ENCODE measurements at places on chromosomes 5 and 9. TPM values are rescaled to one million over a fixed set of nuclear protein-coding genes. Genes with fewer than 3 reads are reported as not detected.
A peak's percentile ranks its signal among the peaks of the same experiment; 100 is the strongest.

DNA sequence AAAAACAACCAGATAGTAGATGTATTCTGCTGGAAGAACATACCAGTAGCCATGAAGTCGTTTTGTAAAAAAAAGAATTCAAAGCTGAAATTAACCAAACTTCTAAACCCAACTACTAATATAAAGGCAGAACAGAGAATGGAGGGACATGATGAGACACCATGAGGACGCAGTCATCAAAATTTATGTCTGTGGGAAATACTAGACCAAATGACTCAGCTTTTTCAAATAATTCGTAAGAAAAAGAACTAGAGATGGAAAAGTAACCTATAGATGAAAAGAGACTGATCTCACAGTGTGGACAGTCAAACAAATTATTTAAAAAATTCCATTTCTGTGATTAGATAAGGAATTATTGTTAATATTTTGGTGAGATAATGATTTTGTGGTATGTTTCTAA lies 10.3 kb downstream of the TTC23L start:
- no peak overlapping the region for H3K4me3 ChIP-seq
- H3K4me1 ChIP-seq, result no peaks in the 10 kb centered on the region
- H3K27ac ChIP-seq, result no peak overlapping the region
- H3K36me3 ChIP-seq, result no peaks in the 10 kb centered on the region

DNA sequence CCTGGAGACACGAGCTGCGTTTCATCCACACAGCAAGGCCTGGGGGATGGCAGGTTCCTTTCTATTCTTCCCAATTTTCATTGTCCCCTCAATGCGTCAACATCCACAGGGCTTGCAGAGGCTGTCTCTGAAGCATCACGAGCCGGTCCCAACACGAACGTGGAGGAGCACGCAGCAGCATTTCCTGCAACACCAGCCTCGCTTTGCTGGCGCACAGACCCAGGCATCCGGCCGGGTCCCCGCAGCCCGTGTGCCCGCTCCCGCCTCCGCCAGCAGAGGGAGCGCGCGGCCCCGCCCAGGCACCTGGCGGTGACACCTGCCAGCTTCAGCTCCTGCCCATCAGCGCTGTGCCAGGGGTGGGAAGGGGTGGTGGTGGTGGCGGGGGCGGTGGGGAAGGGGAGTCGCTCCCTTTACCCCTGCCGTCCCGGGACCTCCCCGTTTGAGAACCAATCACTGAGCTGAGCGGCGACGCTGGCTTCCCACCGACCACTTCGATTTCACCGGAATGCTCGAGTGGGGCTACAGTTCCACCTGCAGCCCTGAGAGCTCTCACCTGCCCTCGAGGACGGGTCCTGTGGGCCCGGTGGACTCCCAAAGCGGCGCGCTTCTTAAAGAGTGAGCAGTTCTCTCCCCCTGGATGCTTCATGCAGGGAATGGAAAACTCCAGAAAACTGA lies 464.5 kb downstream of the ICE1 start:
- H3K36me3 ChIP-seq, result no peaks in the 10 kb centered on the region
- H3K4me3 ChIP-seq, result no peak overlapping the region
- no peaks in the 10 kb centered on the region for H3K4me1 ChIP-seq
- no peak overlapping the region for H3K27ac ChIP-seq
- DNase-seq, result peak; percentile 26

GRCh38 chr5:117054911-117055310 lies 480.3 kb upstream of the SEMA6A start:
- H3K36me3 ChIP-seq, result no peaks in the 10 kb centered on the region
- no peaks in the 10 kb centered on the region for H3K4me1 ChIP-seq
- H3K27me3 ChIP-seq, result no peaks in the 10 kb centered on the region

- H3K27me3 ChIP-seq, result no peaks in the 10 kb centered on the region
- no peaks in the 10 kb centered on the region for H3K4me1 ChIP-seq
- no peak for DNase-seq
- H3K4me3 ChIP-seq, result no peak overlapping the region
- H3K36me3 ChIP-seq, result no peaks in the 10 kb centered on the region
Observed at GRCh38 chr9:23477908-23478307, 348.1 kb downstream of the ELAVL2 start.

The SLC25A2 gene
- polyA plus RNA-seq, result 0.72 TPM

The ANKRD18A gene
- polyA plus RNA-seq, result 0.16 TPM

DNA sequence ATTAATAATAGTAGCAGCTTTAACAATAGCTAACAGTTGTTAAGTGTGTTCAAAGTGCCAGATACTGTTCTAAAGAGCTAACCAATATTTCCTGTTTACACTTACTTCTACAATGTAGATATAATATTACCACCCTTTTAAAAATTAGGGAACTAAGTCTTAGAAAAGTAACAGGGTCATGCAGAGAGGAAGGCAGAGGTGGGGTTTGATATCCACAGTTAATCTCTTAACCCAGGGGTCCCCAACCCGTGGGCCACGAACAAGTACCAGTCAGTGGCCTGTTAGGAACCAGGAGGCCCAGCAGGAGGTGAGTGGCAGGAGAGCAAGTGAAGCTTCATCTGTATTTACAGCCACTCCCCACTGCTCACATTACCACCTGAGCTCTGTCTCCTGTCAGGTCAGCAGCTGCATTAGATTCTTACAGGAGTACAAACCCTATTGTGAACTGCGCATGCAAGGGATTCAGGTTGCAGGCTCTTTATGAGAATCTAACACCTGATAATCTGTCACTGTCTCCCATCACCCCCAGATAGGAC lies 89.1 kb downstream of the ACTL7B start:
- no peaks in the 10 kb centered on the region for H3K36me3 ChIP-seq
- H3K4me1 ChIP-seq, result no peaks in the 10 kb centered on the region
- no peak overlapping the region for H3K4me3 ChIP-seq
- no peaks in the 10 kb centered on the region for H3K27me3 ChIP-seq
- no peak for DNase-seq

GRCh38 chr9:124436320-124436719 lies 13.9 kb upstream of the ADGRD2 start:
- no peak overlapping the region for H3K27ac ChIP-seq
- H3K4me3 ChIP-seq, result no peak overlapping the region
- DNase-seq, result no peak
- H3K36me3 ChIP-seq, result no peaks in the 10 kb centered on the region
- no peaks in the 10 kb centered on the region for H3K4me1 ChIP-seq

DNA sequence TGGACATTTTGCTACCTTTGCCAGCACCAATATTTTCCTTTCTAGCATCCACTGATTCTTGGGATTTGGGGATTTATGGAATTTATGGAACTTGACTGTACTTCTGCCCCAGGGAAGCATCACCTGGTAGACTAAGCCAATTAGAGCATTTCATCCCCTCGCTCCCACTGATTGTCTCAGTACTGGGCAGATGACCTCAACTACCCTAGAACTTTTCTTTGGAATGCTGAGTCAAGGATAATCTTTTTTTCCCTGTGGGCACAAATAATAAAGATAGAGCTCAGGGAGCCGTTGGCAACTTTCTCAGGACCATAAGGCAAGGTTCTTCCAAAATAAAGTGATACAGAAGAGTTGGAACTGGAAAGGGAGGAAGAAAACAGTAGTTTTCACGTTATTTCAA lies 438.4 kb downstream of the PLK2 start:
- DNase-seq, result no peak
- no peak overlapping the region for H3K4me3 ChIP-seq
- H3K4me1 ChIP-seq, result no peaks in the 10 kb centered on the region
- H3K36me3 ChIP-seq, result no peaks in the 10 kb centered on the region
- peak overlapping the region; percentile 1 for H3K27ac ChIP-seq

The TAF11L5 gene
- polyA plus RNA-seq, result not detected

The CDH9 gene
- polyA plus RNA-seq, result 0.15 TPM

The TMEM161B gene
- polyA plus RNA-seq, result 15.7 TPM

The SLC6A19 gene
- not detected for polyA plus RNA-seq

DNA sequence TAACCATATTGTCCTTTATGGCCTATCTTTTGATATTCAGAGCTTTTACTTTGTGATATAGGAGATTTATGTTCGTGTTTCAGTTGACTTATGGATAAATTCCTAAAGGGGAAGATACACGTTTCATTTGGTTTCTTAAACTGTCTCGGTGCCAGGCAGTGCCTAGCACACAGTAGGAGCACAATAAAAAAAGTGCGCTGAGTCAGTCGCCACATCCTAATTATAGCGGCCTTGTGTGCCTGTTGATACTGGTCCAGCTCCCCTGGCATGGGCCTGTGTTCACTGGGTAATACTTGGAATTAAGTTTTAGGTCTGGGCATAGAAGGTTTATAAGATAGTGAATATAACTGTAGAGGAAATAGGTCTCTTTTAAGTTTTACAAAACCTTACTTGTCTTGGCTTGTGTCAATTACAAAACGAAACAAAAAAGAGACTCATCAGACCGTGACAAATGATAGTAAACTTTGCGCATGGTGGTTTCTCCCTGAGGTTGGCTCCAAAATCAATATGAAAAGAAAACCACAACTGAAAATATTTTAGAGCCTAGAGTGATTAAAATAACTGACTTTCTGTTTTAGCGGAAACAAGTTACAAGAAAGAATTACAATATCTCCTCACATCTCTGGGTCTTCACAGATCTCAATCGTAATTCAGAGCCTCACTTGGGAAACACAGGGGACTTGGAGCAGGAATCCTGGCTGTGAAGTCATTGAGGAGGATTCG lies 84.8 kb downstream of the MVB12B start:
- H3K36me3 ChIP-seq, result no peaks in the 10 kb centered on the region
- no peak overlapping the region for H3K27ac ChIP-seq
- DNase-seq, result no peak
- H3K4me1 ChIP-seq, result no peaks in the 10 kb centered on the region
- no peak overlapping the region for H3K4me3 ChIP-seq

The ASPN gene
- polyA plus RNA-seq, result 5.6 TPM

- H3K36me3 ChIP-seq, result no peaks in the 10 kb centered on the region
- H3K4me3 ChIP-seq, result no peak overlapping the region
- DNase-seq, result no peak
- H3K27me3 ChIP-seq, result no peaks in the 10 kb centered on the region
Observed at GRCh38 chr9:94990897-94991561, 264.5 kb downstream of the AOPEP start.

GRCh38 chr5:59149827-59150226 lies 567.0 kb downstream of the RAB3C start:
- no peaks in the 10 kb centered on the region for H3K4me1 ChIP-seq
- DNase-seq, result no peak
- no peaks in the 10 kb centered on the region for H3K27me3 ChIP-seq
- H3K27ac ChIP-seq, result no peak overlapping the region

The PCA3 gene
- not detected for polyA plus RNA-seq

GRCh38 chr9:91211414-91211813 lies 150.3 kb downstream of the AUH start:
- no peaks in the 10 kb centered on the region for H3K27me3 ChIP-seq
- H3K4me3 ChIP-seq, result no peak overlapping the region
- H3K36me3 ChIP-seq, result no peaks in the 10 kb centered on the region
- no peak for DNase-seq

The ANKRD34B gene
- polyA plus RNA-seq, result 0.08 TPM

DNA sequence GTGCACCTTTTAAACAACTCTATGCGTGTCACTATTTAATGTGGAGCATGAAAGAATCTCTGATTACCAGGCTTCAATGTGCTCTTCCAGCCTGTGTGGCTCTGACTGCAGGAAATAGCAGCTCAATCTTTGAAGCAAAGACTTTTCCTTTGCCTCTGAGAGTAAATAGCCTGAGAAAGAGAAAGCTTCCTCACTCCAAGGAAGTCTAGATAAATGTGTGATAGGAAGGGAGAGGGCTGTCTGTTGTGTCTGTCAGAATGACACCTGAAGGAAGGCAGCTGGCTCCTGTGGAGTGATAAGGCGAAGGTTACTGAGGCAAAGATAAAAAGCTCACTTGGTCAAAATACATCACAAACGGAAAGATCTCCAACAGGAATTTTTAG lies 205.3 kb upstream of the HAPLN1 start:
- no peaks in the 10 kb centered on the region for H3K4me1 ChIP-seq
- H3K36me3 ChIP-seq, result no peaks in the 10 kb centered on the region
- H3K27me3 ChIP-seq, result no peaks in the 10 kb centered on the region

The PCDHGC5 gene
- 0.33 TPM for polyA plus RNA-seq

- no peaks in the 10 kb centered on the region for H3K27me3 ChIP-seq
- H3K36me3 ChIP-seq, result no peaks in the 10 kb centered on the region
- no peak for DNase-seq
- H3K27ac ChIP-seq, result no peak overlapping the region
- peaks cover 12% of the 10 kb centered on the region for H3K4me1 ChIP-seq
- no peak overlapping the region for H3K4me3 ChIP-seq
Observed at GRCh38 chr9:85702726-85703289, 38.9 kb downstream of the AGTPBP1 start.

DNA sequence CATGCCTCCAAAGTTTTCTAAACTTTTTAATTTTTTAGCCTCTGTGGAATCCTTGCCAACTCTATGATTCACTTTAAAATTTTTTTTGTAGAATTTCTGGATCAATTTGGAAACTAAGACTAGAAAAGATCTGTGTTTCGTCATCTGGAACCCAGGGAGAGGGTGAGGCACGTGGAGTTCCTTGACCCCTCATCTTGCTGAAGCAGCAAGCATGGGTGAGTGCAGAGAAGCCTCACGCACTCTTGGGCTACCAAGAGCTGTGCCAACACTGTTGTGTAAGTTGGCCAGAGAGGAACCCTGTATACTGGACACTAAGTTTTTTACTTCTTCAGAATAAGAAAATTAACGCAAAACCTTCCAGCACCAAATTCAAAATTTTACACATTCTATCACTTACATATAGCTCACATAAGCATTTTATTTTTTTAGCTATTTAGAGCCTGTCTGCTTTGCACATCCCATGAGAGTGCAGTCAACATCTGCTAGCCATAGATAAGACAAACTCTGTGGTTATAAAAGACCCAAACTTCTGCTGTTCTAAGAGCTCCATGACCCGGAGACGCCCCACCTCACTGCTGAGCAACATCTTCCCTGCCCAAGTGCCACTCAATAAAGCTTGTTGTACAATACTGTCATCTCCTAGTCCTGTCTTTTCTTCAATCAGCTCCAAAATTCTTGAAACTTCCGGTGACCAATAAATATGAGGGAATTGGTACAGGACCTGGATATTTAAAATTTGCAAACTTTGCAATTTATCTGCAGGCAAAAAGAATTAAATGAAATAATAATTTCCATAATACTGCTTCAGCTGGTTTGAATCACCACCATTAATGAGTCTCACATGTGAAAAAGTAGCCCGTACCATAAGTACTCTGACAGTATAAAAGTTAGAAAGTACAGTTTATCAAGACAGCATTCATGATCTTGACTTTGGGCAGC lies 69.7 kb upstream of the ADCY2 start:
- DNase-seq, result peak; percentile 31
- H3K27ac ChIP-seq, result no peak overlapping the region
- H3K27me3 ChIP-seq, result no peaks in the 10 kb centered on the region
- no peaks in the 10 kb centered on the region for H3K36me3 ChIP-seq
- no peaks in the 10 kb centered on the region for H3K4me1 ChIP-seq
- no peak overlapping the region for H3K4me3 ChIP-seq

GRCh38 chr5:83368319-83368718 lies 103.2 kb upstream of the VCAN start:
- H3K27me3 ChIP-seq, result no peaks in the 10 kb centered on the region
- H3K4me1 ChIP-seq, result no peaks in the 10 kb centered on the region
- peak overlapping the region; percentile 43 for H3K27ac ChIP-seq
- H3K4me3 ChIP-seq, result no peak overlapping the region

The AIF1L gene
- 4.2 TPM for polyA plus RNA-seq

The DBN1 gene
- polyA plus RNA-seq, result 5.1 TPM

GRCh38 chr9:74639112-74639511 lies 142.0 kb downstream of the RORB start:
- no peak for DNase-seq
- no peak overlapping the region for H3K4me3 ChIP-seq
- H3K27ac ChIP-seq, result no peak overlapping the region
- H3K4me1 ChIP-seq, result no peaks in the 10 kb centered on the region

The SH3TC2 gene
- polyA plus RNA-seq, result 0.40 TPM

GRCh38 chr5:10556893-10557746 lies 6.8 kb upstream of the ANKRD33B start:
- DNase-seq, result no peak
- peaks cover 10% of the 10 kb centered on the region for H3K27me3 ChIP-seq
- no peaks in the 10 kb centered on the region for H3K36me3 ChIP-seq
- H3K4me1 ChIP-seq, result no peaks in the 10 kb centered on the region
- no peak overlapping the region for H3K4me3 ChIP-seq
- no peak overlapping the region for H3K27ac ChIP-seq

Data from adrenal gland (tissue), 19 donors.